Activated CD4-positive, alpha-beta T cell treated with anti-CD3 and anti-CD28 coated beads for 48 hours (primary cell): ENCODE measurements at places on chromosomes 6 and 20.
A peak's percentile ranks its signal among the peaks of the same experiment; 100 is the strongest.

- DNase-seq = no peak
Measured at GRCh38 chr6:45982280-45983036, 33.2 kb downstream of the CLIC5 start.

DNA sequence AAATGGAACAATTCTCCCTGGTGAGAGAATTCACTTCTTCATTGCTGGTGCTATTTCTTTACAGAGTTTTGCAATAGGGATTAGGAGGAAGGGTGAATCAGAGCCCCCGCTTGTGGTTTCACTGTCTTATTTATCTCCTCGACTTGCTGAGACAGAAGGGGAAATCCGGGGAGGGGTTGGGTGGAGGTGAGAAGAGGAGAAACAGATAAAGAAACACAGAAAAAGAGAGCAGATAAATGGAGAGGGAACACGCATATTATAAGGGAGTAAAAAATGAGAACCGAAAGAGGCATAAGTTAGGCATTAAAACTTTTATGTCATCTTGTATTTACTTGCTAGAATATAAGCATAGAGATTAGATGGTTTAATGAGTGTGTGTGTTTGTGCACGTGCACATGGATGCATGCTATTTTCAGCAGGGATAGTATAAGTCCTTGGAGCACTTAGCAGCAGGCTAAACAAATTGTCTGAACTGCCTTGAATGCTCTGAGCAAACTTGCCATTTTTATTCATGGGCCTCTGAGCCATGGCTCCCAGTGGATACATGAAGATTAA, 105.0 kb downstream of the OLIG3 start:
- DNase-seq = peak; percentile 76

DNA sequence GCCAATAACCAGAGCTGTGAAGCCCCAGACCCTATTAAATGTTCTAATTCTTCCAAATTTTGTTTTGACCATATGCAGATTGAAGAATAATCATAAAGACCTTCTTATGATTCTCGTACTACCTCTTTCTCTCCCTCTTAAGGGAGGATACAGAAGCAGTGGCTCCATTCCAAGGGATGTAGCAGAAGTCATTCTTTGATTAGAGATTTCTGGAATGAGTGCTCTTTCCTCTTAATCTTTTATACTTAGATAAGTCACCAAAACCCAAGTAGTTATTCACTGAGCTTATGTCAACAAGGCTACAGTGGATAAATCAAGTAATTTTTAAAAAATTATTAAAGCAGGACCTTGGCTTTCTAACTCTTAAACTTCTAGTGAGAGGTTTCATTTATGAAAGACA, 266.0 kb upstream of the STXBP5 start:
- DNase-seq = no peak

GRCh38 chr20:23152308-23152892, 66.3 kb upstream of the CD93 start:
- no peak for DNase-seq

- no peak for DNase-seq
Measured at GRCh38 chr6:5082487-5083306, 2.4 kb upstream of the PPP1R3G start.

DNA sequence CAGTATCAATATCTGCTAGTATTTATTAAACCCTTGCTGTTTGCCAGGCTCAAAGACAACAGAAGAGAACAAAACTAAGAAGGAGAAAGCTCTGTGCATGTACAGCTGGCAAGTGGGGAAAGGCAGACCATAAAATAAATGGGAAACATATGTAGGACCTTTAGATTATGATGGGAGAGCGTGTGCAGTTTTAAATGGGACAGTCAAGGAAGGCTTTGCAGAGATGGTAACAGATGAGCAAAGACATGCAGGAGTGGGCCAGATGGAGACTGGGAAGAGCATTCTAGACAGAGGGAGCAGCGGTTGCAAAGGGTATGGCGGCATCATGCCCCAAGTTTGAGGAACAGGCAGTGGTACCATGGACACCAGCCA, 260.0 kb downstream of the NRN1 start:
- DNase-seq = no peak

DNA sequence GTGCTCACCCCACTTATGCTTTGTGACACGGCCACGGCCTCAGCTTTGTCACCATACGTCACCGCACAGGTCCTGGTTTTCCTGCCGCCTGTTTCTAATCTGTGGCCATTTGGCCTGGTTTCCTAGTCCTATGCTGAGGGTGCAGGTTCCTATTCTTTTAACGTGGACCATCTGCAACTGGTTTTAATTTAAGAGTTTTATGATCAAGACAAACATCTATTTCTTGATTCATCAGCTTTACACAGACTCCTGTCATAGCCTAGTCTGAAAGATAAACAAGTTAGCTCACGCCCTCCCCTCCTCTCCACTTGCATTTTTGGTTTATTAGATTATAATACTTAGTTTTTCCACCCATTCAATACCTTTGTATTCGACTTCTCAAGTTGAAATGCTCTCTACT, 97.5 kb upstream of the RPS6KA2 start:
- DNase-seq = no peak

- DNase-seq = no peak
Measured at GRCh38 chr6:37709250-37709931, 11.7 kb upstream of the MDGA1 start.

GRCh38 chr6:134058622-134059366, 6.4 kb upstream of the SLC2A12 start:
- no peak for DNase-seq

GRCh38 chr20:54078296-54078984, 8.0 kb upstream of the BCAS1 start:
- DNase-seq = peak; percentile 32

GRCh38 chr6:151804585-151805285, 2.7 kb upstream of the ESR1 start:
- DNase-seq = no peak

GRCh38 chr6:115415378-115415777, 645.3 kb downstream of the FRK start:
- DNase-seq = no peak

GRCh38 chr6:168530653-168531071, 89.7 kb downstream of the SMOC2 start:
- DNase-seq = no peak
